ENCODE measurements at places on chromosomes 7 and 10.
A peak's percentile ranks its signal among the peaks of the same experiment; 100 is the strongest.

DNA sequence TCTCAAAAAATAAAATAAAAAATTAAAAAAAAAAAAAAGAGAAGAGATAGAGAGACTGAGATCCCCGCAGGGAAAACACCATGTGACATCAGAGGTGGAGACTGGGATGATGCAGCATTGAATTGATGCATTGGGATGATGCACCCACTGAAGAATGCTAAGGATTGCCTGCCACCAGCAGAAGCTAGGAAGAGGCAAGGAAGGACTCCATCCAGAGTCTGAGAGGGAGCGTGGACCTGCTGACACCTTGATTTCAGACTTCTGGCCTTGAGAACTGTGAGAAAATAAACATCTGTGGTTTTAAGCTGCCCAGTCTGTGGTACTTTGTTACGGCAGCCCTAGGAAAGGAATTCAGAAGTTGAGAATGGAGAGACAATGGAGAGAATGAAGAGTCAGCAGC, 89.8 kb upstream of the PRPS1L1 start:
- DNase-seq, result no peak

GRCh38 chr10:110852947-110853346, 18.8 kb upstream of the PDCD4 start:
- no peak for DNase-seq

- peak; percentile 30 for DNase-seq
Observed at GRCh38 chr10:4545062-4545461, 280.9 kb upstream of the AKR1E2 start.

DNA sequence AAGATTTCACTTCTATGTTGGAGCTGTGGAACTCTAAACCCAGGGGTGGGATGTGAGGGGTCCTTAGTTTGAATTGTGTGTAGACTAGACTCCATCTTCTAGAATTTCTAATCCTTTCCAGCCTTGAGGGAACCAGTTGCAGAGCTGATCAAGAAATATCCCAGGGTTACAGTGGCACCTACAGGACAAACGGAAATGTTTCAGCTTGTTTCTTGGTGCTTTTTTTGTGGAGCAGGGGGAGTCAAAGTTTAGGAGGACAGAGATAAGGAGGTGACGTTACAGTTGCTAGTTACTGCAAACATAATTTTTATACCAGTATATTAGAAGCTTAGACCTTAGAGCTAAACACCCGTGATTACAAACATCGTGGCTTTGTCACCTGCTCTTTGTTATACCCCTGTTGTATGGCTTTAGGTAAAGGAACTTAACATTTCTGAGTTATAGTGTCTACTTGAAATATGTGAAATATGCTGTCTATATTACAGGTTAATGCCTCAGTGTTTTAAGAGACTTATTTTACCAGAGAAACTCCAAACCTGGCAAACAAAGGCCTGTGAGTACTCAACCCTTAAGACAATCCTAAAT, 84.5 kb upstream of the DYNC1I1 start:
- DNase-seq, result peak; percentile 40

DNA sequence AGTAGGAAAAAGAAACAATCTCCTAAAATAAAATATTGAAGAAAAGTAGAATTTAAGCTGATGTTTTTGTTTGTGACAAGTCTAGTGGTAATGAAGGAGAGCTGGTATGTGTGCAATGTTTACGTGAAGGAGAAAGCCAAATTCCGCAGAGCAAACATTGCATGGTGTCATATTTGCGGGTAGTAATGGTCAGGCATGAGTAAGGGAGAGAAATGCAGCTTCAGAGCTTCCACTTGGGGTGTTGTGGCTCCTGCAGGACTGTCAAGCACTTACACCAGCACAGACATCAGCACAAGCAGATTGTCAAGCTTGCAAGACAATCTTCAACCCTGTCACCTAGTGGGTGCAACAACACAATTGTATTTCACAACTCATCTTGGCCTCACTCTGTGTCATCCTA, 136.5 kb upstream of the ETV1 start:
- DNase-seq, result no peak

DNA sequence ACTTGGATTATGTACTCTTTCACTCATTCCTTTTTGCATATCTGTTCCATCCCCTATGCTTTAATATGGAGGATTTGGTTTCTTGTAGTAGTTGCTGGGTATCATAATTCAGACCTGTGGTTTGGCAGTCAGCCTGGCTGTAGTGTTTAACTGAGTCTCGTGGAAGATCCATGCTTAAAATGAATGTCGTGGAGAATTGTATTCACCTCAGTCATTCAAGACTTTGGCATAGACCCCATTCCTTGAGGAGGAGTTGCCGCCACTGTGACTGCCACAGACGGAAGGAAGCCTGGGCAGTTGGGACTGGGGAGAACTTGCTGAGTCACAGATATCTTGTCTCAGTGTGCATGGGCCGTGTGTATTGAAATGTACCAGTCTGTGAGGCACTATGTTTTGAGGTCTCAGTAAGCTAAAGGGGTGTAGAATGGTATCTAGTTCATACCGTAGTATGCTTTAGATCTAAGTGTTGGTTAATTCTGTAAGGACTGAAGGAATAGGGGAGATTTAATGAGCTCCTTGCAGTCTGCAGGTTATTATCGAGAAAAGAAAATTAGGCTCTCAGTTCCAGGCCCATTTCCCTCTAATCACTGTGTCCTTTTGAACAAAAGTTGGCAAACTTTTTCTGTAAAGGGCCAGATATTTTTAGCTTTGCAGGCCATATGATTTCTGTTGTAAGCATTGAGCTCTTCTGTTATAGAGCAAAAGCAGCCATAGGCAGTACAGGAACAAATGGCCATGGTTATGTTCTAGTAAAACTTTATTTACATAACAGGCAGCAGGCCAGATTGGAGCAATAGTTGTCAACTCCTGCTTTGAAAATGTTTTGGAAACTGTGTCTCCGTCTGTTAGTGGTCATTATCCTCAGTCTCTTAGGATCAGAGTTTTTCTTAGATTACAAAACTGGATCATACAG, 76.8 kb downstream of the TPST1 start:
- DNase-seq, result peak; percentile 14

- peak; percentile 38 for DNase-seq
Observed at GRCh38 chr10:17744341-17744861, 7.6 kb upstream of the TMEM236 start.

GRCh38 chr10:104548090-104548489, 93.0 kb upstream of the SORCS3 start:
- no peak for DNase-seq

DNA sequence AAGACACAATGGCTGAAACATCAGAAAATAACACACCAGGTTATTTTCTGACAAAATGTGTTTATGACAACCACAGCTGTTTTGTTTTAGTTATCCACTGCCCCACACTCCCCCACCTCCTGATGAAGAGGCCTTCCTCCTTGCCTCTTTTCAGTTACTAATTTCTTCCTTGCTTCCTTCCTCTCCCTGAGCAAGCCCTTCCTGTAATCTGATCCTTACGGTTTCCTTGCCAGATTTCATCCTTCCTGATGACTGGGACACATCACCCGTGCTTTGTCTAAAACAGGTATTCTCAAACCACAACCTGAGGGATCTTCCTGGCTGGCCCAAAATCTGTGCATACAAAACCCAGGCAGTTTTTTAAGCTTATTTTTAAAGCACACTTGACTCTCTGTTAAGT, 39.4 kb downstream of the CHST15 start:
- DNase-seq, result no peak

DNA sequence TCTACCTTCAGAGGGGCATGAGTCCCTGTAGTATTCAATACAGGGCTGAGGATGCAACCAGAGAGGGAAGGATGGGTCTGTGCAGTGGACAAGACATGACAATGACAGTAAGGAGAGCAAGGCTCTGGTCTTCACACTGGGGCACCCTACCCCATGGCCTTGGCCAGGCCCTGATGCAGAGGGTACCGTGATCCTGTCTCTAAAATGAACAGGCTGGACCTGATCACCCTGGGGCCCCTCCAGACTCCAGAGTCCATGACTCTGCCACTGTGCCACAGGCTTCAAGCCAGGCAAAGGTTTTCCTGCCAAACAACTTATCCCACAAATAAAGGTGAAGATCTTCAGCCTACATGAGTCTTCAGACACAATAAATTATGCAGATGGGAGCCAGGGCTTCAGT, 4.9 kb downstream of the MAT1A start:
- no peak for DNase-seq

GRCh38 chr7:100854146-100854895, 1.8 kb downstream of the SLC12A9 start:
- no peak for DNase-seq

- DNase-seq, result no peak
Observed at GRCh38 chr10:10685566-10685965, 332.1 kb upstream of the CELF2 start.

DNA sequence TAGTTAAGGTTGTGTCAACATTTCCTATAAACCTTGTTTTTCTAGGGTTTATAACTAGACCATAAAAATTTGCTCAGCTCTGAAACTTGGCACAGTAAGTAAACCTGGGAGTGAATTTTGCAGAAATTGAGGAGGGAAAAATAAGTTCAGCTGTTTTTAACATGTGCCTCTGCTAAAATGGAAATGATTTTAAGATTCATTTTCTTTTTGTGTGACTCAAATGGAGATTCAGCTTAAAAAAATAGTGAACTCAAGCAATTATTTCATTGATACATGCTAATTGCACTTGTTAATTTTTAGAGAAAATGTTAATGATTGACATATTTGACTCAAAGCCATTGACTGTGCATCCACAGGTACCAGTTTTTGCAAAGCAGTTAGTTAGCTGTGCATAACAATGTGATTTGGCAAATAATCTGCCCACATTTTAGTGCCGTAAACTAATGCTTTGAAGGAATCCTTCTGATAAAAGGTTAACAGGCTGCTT, 68.5 kb upstream of the ZNF438 start:
- no peak for DNase-seq

GRCh38 chr10:103457896-103458583, 660 bp downstream of the CALHM1 start:
- DNase-seq, result no peak

Data from inflammatory macrophage (primary cell).